Anterior cingulate cortex (tissue), 58 donors: ENCODE measurements at places on chromosomes 7 and 10.

- no peak for DNase-seq
Measured at GRCh38 chr7:37032258-37032601, 307.9 kb upstream of the AOAH start.

- DNase-seq, result no peak
Measured at GRCh38 chr10:15802375-15802949, 57.8 kb downstream of the MINDY3 start.

- DNase-seq, result no peak
Measured at GRCh38 chr10:121244818-121245217, 353.4 kb downstream of the FGFR2 start.

- no peak for DNase-seq
Measured at GRCh38 chr7:116955801-116956476, 2.6 kb downstream of the ST7 start.

GRCh38 chr7:191981-192649 lies at the start of gene FAM20C:
TSS of gene FAM20C (plus strand) at chr7:192571. CDS start at chr7:193200, 629 bp downstream.
- peak; percentile 92 for DNase-seq

DNA sequence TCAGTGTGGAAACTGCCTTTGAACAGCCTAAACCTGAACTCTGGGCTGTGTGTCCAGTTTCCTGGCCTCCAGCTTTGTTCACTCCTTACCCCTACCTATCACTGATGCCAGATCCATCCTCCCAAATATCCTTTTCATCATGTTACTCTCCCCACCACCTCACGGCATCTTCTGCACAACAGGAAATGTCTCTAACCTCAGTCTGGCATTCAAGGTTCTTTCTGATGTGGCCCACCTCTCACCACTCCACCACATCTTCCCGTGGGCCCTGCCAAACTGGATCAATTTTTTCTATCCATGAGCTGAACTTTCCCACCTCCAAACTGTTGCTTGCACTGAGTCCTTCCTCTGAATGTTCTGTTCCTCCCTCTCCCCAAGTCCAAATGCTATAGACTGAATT lies 35.8 kb upstream of the MAP3K8 start:
- no peak for DNase-seq

- DNase-seq, result no peak
Measured at GRCh38 chr10:105952153-105952552, 1212.4 kb downstream of the SORCS1 start.

DNA sequence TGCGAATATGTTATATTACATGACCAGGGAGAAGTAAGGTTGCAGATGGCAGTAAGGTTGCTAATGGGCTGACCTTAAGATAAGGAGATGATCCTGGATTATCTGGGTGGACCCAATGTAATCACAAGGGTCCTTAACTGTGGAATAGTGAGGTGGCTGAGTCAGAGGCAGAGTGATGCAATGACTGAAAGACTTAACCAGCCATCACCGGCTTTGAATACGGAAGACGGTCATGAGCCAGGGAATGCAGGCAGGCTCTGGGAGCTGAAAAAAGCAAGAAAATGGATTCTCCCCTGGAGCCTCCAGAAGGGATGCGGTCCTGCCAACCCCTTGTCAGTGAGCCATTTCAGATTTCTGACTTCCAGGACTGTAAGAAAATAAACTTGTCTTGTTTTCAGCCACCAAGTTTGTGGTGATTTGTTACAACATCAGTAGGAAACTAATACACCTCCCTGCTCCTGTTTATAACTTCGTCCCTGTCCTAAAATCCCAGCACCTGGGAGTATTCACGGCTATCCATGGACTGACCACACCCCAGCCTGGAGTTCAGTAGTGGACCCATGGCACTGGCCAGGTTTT lies 4.6 kb upstream of the C10orf95 start:
- DNase-seq, result no peak
